Epithelial cell of alveolus of lung (primary cell): ENCODE measurements at places on chromosomes 4 and X. TPM values are rescaled to one million over a fixed set of nuclear protein-coding genes. Genes with fewer than 3 reads are reported as not detected.

NWD2 gene
- total RNA-seq: not detected in 2 replicates

CENPVL2 gene
- total RNA-seq: not detected in 2 replicates

GK2 gene
- total RNA-seq: not detected in 2 replicates

RS1 gene
- total RNA-seq: not detected in 2 replicates

ZNF280C gene
- total RNA-seq: 4.5 and 8.3 TPM in 2 replicates

CTAG1A gene
- not detected in 2 replicates for total RNA-seq

SLITRK2 gene
- 0.52 and 0.72 TPM in 2 replicates for total RNA-seq

NLRP2B gene
- not detected in 2 replicates for total RNA-seq

ADH1B gene
- 0.65 and 301 TPM in 2 replicates for total RNA-seq

LUZP4 gene
- total RNA-seq: not detected in 2 replicates

NUDT10 gene
- 3.3 and 5.8 TPM in 2 replicates for total RNA-seq

PSAPL1 gene
- under 0.01 TPM in 1 of 2 replicates, not detected in the other for total RNA-seq

GAGE12C gene
- total RNA-seq: not detected in 2 replicates

LRCH2 gene
- total RNA-seq: 6.5 and 21.7 TPM in 2 replicates

CT45A5 gene
- not detected in 2 replicates for total RNA-seq

SLC6A14 gene
- total RNA-seq: under 0.01 TPM in 1 of 2 replicates, not detected in the other

AKAP4 gene
- not detected in 2 replicates for total RNA-seq

TRIML2 gene
- not detected in 2 replicates for total RNA-seq

KDR gene
- 2.6 and 4.3 TPM in 2 replicates for total RNA-seq

UNC5C gene
- total RNA-seq: 6.7 and 11.4 TPM in 2 replicates

PFKFB1 gene
- under 0.01 TPM in 1 of 2 replicates, not detected in the other for total RNA-seq
